ENCODE measurements at places on chromosomes 12 and 14.
A peak's percentile ranks its signal among the peaks of the same experiment; 100 is the strongest.

GRCh38 chr12:81205416-81205815 is 127.5 kb downstream of the ACSS3 start:
- no peak overlapping the region for H3K27ac ChIP-seq
- H3K4me1 ChIP-seq: no peaks in the 10 kb centered on the region
- H3K36me3 ChIP-seq: no peaks in the 10 kb centered on the region
- H3K27me3 ChIP-seq: no peaks in the 10 kb centered on the region

DNA sequence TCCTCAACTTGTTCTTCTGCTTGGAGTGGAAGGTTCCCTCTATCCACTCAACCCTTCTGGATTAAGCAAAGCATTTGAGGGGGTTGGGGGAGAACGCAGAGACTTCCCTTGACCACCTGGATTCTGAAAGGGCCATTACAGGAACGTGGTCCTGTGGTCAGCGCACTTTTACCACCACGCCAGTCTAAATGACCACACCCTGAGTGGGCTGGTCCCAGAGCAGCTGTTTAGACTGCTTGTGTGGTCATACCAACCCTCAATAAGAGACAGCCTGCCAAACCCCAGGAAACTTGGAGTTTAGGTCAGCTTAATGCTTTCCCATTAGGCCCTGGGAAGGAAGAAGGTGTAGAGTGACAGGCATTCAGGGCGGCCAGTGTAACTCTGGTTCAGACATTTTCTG is 165.5 kb upstream of the ATP2B1 start:
- no peaks in the 10 kb centered on the region for H3K27me3 ChIP-seq
- H3K36me3 ChIP-seq: peaks cover 2% of the 10 kb centered on the region
- no peak overlapping the region for H3K27ac ChIP-seq
- DNase-seq: no peak
- no peak overlapping the region for H3K4me3 ChIP-seq

- H3K4me3 ChIP-seq: no peak overlapping the region
- no peak overlapping the region for H3K27ac ChIP-seq
- H3K36me3 ChIP-seq: peaks cover 3% of the 10 kb centered on the region
- H3K27me3 ChIP-seq: no peaks in the 10 kb centered on the region
- DNase-seq: no peak
- H3K4me1 ChIP-seq: peaks cover 64% of the 10 kb centered on the region
Measured at GRCh38 chr12:120240495-120240833, 25.1 kb downstream of the PXN start.

GRCh38 chr12:64691795-64692583 is 67.2 kb downstream of the GNS start:
- H3K27ac ChIP-seq: peak overlapping the region; percentile 16
- H3K36me3 ChIP-seq: peaks cover 36% of the 10 kb centered on the region
- no peaks in the 10 kb centered on the region for H3K27me3 ChIP-seq

Measured in activated naive CD8-positive, alpha-beta T cell treated with anti-CD3 and anti-CD28 coated beads, Interleukin-2, amount 50 U/mL, for 24 hours (primary cell).